ENCODE measurements at places on chromosomes 16 and 17.

DNA sequence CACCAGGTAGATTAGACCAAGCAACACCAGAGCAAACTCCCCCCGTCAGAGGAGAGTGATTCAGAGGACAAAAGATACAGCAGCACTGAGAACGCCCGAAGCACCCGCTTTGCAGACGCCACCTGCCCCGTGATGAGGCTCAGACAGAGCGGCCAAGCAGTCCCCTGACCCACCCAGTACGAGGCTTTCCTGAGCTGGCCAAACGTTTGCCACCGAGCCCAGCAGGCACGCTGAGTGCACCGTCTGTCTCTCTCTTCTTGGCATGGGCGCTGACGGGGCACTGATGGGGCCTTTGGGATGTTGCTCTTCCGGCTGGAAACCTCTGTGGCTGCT, 19.4 kb upstream of the WDR45B start:
- no peak for DNase-seq

DNA sequence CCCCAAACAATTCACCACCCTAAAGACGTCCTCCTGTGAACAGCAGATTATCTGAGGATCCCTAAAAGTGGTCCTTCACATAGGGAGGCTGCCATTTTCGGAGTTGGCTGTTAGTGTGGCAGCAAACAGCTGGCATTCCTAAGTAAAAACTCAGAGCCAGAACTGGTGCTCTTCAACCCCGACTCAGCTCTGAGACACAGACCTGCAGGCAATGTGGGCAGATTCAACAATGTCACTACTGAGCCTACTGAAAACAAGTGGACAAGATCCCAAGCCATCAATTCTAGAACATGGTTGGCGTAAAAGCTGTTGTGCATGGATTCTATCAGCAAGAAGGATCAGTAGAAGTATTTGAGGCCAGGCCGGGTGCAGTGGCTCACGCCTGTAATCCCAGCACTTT, 247.2 kb downstream of the NTN1 start:
- no peak for DNase-seq

- DNase-seq: no peak
Measured at GRCh38 chr16:82829301-82829700, 202.5 kb downstream of the CDH13 start.

DNA sequence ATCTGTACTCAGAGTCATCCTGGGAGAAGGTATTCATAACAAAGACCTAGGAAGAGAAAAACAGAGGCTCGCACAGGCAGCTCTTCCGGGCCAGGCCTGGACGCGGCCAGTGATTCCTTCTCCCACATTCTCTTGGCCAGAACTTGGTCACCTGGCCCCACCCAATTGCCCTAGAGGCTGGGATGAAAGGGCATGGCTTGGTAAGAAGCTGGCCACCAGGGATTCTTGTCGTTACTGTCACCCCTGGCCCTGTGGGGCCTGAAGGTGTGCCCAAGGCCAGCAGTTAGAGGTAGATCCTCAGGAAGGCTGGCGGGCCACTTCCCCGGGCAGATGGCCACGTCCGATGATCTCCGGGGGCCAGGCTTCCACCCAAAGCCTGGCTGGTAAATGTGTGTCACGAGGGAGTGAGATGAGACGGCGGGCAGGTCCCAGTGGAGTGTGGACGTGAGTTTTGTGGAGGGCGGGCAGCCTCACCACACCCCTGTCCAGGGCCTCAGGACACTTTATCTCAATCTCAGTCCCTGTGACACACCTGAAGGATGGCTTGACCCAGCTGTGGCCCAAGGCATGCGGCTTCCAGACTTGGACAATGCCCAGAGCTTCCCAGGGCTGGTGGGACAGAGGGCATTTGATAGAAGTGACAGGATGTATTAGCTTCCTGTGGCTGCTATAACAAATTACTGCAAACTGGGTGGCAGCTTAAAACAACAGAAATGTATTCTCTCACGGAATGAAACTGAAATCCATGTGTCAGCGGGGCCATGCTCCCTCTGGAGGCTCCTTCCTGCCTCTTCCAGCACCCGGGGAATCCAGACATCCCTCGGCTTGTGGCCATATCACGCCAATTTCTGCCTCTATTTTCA, 66.3 kb upstream of the GSE1 start:
- DNase-seq: no peak

DNA sequence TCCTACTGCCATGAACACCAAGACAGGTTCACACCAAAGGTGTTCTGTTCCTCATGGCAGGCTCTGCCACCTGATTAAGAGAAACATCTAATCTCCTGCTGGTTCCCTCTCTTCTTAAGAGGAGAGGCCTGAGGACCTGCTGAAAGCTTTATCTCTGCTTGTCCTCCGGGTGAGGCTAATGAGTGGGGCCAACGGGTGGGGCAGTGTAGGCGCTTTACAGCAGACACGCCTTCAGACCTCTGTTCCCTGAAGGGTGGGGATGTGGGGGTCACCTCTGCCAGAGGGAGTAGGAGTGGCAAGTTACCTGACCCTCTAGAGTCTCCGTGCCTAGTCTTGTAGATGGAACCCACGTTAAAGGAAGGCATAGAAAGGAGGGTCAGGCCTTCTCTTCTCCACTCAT, 4.2 kb upstream of the MRM1 start:
- DNase-seq: no peak

DNA sequence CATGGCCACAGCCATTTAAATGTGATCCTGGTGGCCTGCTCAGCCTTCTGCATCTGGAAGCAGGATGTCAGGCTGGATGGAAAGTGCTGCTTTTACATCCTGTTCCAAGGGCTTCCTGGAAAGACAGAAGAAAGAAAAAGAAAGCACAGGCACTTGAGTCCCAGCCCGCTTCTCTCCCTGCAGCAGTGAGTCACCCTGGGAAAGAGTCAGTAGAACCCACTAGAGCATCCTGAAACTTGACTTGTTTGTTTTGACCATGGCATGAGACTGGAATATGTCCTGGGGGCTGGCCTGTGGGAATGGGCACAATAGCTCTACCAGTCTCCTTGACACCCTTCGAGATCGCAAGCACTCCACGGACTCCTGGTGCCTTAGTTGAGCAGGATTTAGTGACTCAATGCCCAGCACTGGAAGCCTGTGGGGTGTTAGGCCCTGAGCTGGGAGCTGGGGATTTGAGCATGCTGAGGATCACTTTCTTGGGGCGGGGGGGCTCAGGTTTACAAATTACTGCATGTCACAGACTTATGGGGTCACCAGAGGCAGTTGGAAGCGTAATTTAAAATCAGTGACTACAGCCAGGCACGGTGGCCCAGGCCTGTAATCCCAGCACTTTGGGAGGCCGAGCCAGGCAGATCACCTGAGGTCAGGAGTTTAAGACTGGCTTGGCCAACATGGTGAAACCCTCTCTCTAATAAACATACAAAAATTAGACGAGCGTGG, 22.1 kb upstream of the GNA13 start:
- DNase-seq: no peak

GRCh38 chr17:32933881-32934280, 5.9 kb downstream of the TMEM98 start:
- DNase-seq: no peak

DNA sequence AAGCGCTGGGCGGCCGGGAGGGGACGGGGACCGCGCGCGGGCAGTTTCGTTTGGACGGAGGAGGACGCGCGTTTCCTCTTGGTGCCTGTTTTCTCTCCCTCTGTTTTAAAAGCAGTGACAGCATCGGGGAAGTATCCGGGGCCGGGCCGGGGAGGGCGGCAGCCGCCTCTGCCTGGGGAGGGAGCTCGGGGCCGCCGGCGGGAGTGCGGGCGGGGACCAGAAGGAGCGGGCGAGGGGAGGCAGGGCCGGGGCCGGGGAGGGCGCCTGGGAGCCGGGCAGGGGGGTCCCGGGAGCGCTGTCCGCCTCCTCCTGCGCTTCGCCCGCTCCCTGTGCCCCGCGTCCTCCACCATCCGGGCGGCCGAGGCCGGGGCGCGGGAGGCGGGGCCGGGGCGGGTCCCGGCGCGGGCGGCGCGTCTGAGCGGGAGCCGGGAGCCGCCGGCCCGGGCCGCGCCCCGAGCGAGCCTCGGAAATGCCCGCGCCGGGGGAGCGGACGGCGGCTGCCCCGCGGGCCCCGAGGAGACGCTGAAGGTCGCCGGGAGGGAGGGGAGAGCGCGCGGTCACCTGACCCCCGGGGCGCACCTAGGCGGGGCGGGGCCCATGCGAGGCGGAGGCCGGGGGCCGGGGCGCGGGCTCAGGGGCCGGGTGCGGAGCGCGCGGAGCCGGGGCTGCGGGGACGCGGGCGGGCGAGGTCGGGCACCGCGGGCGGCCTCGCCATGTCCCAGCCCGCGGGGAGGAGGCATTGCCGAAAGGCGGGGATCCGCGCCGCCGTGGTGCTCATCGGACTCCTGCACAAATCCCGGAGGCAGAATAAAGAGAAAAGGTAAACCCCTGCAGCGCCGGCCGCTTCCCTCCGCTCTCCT, 57.3 kb downstream of the RAP1GAP2 start:
- no peak for DNase-seq

- DNase-seq: no peak
Measured at GRCh38 chr16:89765292-89765830, 44.0 kb downstream of the ZNF276 start.

DNA sequence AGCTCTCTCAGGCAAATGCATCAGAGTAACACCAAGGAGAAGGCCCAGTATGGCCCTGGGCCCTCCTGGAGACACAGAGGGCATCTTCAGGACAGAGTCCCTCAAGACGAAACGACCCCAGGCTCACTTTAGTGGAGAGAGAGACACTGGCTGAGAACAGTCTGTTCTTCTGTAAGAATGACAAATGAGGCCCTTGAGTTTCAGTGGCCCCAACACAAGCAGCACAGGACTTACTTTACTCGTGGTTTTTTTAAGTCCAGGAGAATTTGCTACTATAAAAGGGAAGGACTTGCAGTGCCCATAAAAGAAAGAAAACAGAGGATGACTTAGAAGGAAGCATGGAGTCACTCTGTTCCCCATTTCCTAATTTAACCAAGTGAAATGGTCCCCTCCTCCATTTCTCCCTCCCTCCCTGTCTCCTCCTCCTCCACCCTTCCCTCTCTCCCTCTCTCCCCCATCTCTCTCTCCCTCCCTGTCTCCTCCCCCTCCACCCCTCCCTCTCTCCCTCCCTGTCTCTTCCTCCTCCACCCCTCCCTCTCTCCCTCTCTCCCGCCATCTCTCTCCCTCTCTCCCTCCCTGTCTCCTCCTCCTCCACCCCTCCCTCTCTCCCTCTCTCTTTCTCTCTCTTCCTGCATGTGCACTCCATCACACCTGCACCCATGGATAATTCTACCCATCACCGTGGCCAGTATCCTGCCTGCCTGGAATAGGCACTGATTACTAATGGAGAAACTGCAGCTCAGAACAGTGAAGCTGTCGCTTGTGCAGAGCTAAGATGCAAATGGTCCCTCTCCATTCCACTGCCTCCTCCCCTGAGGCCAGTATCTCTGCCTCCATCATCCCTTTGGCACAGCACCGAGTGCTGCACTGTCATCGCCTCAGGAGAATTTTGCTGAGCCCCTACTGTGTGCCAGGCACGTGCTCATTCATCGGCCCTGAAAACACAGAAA, 47.3 kb upstream of the RBFOX3 start:
- no peak for DNase-seq

- no peak for DNase-seq
Measured at GRCh38 chr16:13909872-13910303, 10.1 kb upstream of the ERCC4 start.

DNA sequence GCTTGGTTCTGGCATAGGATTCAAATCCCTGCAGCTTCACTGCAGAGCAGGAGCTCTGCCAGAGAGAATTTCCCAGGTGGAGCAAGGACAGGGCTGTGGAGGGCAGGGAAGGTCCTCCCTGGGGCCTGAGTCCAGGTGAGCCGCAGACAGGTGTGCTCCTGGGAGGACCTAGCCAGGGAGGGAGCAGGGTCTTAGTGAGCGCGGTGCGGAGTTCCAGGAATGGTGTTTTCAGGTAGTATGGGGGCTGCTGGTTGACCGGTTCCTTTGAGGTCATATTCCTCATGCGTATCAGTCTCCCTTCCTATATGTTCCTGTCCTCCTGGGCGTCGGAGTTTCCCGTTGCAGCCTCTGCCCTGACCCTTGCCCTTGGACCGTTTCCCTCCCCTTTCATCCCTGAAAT, 813.3 kb downstream of the KCNJ18 start:
- DNase-seq: no peak

DNA sequence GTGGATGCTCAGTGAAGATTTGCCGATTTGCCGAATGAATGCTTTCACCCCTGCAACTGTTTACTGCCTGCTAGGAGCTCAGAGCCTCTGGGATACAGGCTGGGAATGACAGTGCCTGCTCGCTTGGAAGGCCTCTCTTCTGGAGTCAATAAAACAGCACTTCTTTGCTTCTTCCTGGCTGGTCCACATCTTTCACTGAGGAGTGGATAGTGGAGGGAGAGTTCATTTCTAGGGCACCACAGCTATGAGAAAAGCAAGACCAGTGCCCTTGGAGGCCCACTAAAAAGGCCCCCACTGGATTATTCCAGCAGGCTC, 3.1 kb upstream of the USP7 start:
- DNase-seq: no peak

GRCh38 chr16:68972720-68973119, 129.4 kb downstream of the TANGO6 start:
- no peak for DNase-seq

DNA sequence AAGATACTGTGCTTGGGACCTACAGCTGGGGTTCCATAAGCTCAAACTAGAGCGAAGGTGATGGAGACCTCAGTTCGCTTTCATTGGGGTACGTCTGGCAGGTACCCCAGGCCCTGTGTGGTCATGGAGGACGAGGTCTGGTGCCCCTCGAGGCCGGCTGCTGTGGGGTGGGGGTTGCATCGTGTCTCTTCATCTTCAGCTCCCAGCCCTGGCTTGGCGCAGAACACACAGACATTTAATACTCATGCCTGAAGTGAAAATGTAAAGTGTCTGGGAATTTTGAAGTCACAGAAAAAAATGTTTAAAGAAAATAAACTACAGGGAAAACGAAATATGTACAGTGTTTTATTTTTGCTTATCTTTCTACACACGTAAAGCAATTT, 80.5 kb downstream of the TBC1D16 start:
- no peak for DNase-seq

GRCh38 chr17:50828508-50829170, 6.7 kb upstream of the WFIKKN2 start:
- no peak for DNase-seq

DNA sequence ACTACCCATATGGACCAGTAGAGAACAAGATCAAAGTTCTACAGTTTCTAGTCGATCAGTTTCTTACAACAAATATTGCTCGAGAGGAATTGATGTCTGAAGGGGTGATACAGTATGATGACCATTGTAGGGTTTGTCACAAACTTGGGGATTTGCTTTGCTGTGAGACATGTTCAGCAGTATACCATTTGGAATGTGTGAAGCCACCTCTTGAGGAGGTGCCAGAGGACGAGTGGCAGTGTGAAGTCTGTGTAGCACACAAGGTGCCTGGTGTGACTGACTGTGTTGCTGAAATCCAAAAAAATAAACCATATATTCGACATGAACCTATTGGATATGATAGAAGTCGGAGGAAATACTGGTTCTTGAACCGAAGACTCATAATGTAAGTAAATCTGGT, 29.1 kb downstream of the BPTF start:
- no peak for DNase-seq

Measured in renal cortex interstitium (tissue), 15 donors.